Thoracic aorta endothelial cell (primary cell): ENCODE measurements at places on chromosomes 5 and 9. TPM values are rescaled to one million over a fixed set of nuclear protein-coding genes. Genes with fewer than 3 reads are reported as not detected.

Gene ANKRD18A
- 0.53 and 1.1 TPM in 2 replicates for total RNA-seq

Gene POLK
- 49.8 and 55.5 TPM in 2 replicates for total RNA-seq

Gene ADAMTS13
- total RNA-seq, result 0.53 and 0.57 TPM in 2 replicates

Gene CDH9
- not detected in 2 replicates for total RNA-seq

Gene LHFPL2
- 51.8 and 64.5 TPM in 2 replicates for total RNA-seq

Gene DBH
- not detected in 2 replicates for total RNA-seq

Gene CAMK2A
- not detected in 2 replicates for total RNA-seq

Gene HAPLN1
- total RNA-seq, result 0.13 and 0.29 TPM in 2 replicates

Gene FSTL4
- not detected in 2 replicates for total RNA-seq

Gene BSPRY
- total RNA-seq, result not detected in 2 replicates

Gene PAEP
- total RNA-seq, result not detected in 2 replicates

Gene OGN
- total RNA-seq, result under 0.01 and 0.07 TPM in 2 replicates

Gene SLC34A3
- total RNA-seq, result not detected in 2 replicates

Gene NR2F1-AS1
- total RNA-seq, result 19.1 and 21.5 TPM in 2 replicates

Gene SPINK4
- not detected in 2 replicates for total RNA-seq

Gene PCDHB14
- 0.14 and 0.53 TPM in 2 replicates for total RNA-seq
